ENCODE measurements at places on chromosomes 3 and 15.

DNA sequence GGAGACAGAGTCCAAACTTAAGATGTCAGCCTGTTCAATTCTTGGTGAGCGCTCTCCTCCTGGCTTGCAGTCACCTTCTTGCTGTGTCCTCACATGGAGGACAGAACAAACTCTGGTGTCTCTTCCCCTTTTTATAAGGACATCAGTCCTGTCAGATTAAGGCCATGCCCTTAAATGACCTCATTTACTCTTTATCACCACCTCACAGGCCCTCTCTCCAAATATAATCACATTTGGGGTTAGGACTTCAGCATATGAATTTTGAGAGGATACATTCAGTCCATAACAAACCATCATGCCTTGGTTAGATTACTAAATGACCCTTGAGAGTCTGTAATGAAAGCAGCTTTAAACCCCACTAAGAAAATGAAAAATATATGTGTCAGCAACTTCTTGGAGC lies 175.2 kb downstream of the TAFA4 start:
- no peak for DNase-seq

GRCh38 chr15:100050877-100051786 lies 290.6 kb downstream of the ADAMTS17 start:
- no peak for DNase-seq

DNA sequence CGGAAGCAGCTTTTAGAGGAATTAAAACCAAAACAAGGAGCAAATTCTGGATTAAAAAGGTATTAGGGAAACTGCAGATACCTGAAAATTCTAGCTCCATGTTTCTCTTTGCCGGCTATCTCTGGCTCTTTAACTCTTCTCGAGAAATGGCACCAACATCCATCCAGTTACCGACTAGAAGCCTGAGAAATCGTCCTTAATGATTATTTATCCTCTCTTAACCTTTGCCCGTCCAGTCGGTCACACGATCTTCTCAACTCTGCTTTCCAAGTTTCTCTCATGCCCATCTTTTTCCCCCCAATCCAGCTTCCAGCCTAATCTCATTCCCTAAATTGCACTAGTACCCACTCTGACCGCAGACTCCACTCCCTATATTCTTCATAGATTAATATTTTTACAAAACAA lies 596 bp upstream of the SGO1 start:
- no peak for DNase-seq

DNA sequence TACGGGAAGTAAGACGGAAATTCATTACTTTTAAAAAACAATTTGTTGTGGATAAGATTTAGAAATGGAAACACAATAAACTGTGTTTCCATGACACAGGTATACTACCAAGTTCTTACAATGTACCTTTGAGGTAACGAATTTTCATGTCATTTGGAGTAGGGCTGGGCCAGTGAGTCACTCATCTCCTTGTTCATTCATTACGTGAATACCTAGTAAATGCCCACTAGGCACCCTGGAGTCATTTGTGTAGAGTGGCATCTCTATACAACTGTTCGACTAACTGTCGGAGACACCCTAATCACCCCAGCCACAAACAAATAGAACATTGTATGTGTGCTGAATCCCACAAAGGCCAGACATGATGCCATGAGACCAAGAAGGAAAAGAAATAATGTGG lies 94.8 kb downstream of the IGF1R start:
- DNase-seq = no peak

GRCh38 chr15:29051422-29051821 lies 165.6 kb downstream of the APBA2 start:
- no peak for DNase-seq

DNA sequence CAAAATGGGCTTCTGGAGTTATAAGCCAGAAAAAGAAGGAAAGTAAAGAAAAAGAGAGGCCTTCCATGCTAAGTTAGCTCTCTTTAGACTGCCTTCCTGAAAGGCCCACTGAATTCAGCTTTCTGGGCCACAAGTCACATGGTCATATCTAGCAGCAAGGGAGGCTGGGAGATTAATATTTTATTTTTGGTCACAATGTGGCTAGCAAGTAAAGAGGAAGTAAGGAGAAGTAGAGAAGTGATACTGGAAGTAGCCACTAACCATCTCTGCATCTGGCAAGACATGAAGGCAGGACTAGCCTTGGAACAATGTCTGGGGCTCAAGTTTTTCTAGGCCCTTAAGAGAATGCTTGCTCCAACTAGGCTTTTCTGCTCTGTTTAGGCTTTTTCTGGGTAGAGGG lies 81.8 kb upstream of the UBE2E1 start:
- DNase-seq = no peak

DNA sequence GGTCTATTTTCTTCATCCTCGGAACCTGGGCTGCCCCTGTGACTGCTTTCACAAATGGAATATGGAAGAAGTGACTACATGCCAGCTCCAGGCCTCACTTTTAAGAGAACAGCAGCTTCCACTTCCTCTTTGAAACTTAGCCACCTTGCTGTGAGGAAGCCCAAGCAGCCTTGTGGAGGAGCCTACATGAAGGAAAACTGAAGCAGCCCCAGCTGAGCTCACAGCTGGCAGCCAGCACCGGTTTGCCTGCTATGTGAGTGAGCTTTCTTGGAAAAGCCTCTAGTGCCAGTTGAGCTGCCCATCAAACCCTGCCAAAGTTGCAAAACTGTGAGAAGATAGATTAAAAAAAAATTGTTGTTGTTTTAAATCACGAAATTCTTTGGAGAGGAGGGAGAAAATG lies 498.0 kb upstream of the PROK2 start:
- no peak for DNase-seq

- DNase-seq = no peak
Observed at GRCh38 chr3:183092256-183092655, 7.0 kb downstream of the MCCC1 start.

DNA sequence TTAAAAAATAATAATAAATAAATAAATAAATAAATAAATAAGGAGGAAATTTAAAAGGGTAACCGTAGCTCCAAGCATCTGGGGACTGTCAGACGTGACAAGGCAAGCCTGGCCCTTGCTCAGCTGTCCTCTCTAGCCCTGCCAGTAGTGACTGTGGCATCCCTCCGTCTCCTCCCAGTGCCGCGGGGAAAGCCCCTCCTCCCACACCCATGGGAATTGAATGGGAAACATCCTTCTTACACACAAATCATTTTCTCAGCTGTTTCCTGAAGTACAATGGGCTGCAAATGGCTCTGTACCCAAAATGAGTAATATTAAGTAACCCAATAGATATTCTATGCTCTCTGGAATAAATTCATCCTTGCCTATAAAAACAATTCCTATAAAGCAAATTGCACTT lies 101.6 kb upstream of the RAD18 start:
- no peak for DNase-seq

- DNase-seq = no peak
Observed at GRCh38 chr3:185653949-185654757, 68.1 kb downstream of the SENP2 start.

Data from stimulated activated CD8-positive, alpha-beta memory T cell treated with anti-CD3 and anti-CD28 coated beads, Interleukin-4, amount 100 ng/mL, for 48 hours (primary cell).